ENCODE measurements at places on chromosomes 2 and 18. TPM values are rescaled to one million over a fixed set of nuclear protein-coding genes. Genes with fewer than 3 reads are reported as not detected.

Gene LIMS4
- total RNA-seq, result 1.3 TPM

Gene SNORC
- 3.1 TPM for total RNA-seq

Gene EFR3B
- total RNA-seq, result 13.3 TPM

Gene MAPK4
- total RNA-seq, result not detected

Gene GRP
- total RNA-seq, result not detected

Gene FAM228A
- not detected for total RNA-seq

Gene STPG4
- total RNA-seq, result 0.64 TPM

Gene ELOA2
- not detected for total RNA-seq

Gene ZNF236
- total RNA-seq, result 10.9 TPM

Gene ZAP70
- total RNA-seq, result 0.73 TPM

Gene SERPINB4
- not detected for total RNA-seq

Gene RTP5
- not detected for total RNA-seq

Gene CDH19
- total RNA-seq, result not detected

DNA sequence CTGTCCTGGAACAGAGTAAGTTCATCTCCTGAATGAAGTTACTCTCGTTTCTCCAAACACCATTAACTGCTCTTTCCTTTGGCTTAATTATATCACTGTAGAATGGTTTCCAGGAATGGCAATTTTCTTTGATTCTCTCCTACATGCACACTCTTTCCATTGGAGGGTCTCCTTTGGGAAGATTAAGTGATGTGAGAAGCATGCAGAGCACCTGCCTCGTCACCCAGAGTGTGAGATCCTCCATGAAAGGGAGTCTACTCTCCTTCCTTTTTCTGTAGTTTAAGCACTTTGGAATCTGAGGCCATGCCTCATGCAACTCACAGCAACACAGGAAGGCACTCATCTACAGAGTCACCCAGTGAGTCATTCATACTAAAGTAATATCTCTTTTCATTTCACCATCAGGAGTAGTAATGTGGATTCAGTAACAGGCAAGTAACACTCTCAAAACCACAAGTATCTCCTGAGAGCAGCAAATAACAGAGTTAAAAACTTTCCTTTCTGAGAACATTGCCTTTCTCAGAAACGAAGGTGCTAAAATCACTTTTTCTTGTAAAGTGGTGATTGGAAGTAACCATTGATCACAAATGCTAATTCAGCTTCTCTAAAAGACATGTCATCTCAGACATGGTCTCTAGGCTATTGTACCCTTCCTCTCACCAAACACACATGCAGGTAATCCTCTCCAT is 52.8 kb upstream of the IL1RL1 start:
- peak; percentile 97 for DNase-seq

- DNase-seq, result no peak
These were observed 60.7 kb upstream of the COX7A2L start for GRCh38 chr2:42421601-42422239.

DNA sequence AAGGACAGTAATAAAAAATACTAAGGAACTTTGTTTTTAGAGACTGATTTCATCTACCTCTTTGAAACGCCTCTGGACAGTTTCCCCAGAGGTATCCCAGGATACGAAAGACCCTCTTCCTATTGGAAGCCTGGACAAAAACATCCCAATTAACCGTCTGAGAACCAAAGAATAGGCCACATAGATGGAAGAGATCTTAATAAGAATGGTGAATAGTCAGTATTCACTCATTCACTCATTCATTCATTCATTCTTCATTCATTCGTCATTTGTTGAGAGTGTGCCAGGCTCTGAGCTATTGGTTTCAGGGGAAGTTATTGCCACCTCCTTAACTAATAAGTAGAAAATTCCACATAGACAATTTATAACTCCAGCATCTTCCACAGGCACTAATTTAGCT is 73.2 kb upstream of the SP5 start:
- DNase-seq, result no peak

DNA sequence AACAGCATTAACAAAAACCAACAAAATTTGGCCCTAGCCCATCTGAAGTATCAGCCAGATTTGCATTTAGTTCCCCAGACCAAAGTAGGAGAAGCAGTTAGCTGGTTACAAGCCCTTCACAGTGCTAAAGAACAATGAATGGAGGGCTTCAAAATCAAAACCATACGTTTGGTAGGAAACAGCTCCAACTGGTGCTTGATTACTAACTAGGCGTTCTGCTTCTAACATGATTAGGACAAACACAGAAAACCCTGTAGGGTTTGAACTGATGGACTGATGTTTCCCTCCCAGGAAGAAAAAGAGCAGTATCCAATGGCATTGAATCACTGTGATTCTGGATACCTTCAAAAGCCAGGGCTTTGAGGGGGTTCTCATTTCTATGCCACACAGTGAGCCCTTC is 20.5 kb upstream of the STAT4 start:
- no peak for DNase-seq

GRCh38 chr2:127579231-127579630 is 43.7 kb downstream of the MYO7B start:
- DNase-seq, result no peak

DNA sequence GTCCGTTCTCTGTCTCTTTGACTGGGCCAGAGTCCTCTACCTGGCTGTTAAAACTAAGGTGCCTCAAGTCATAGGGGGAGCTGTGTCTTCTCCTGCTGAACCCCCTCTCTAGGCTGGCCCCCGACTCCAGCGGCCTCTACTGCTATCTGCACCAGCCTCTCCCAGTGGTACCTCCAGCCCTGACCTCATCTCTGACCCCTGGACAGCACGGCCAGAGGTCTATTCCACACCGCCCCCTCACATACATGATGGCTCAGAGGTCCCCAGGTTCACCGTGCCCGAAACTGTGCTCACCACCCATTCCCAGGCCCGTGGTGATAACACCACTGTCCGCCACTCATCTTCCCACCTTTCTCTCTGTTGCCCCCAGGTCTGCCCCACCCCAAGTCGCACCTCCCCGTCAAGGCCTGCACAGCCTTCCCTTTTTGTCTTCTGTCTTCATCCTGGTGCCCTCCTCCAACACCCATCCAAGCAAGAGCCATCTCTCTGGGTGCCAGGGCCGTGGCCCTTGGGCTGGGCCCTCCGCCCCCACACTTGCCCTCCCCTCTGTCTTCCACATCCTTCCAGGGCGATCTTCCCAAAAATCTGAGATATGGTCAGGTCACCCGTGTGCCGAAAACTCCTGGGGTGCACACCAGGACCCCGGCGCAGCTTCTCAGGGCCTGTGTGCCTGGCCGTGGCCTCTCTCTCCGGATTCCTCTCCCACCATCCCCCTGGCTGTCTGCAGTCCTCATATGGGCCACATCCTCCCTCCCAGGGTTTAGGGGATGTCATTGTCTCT is 134.4 kb upstream of the ID2 start:
- DNase-seq, result no peak

GRCh38 chr2:39179974-39180960 is 59.4 kb upstream of the SOS1 start:
- no peak for DNase-seq

GRCh38 chr18:27863780-27864430 is 313.0 kb downstream of the CDH2 start:
- no peak for DNase-seq

DNA sequence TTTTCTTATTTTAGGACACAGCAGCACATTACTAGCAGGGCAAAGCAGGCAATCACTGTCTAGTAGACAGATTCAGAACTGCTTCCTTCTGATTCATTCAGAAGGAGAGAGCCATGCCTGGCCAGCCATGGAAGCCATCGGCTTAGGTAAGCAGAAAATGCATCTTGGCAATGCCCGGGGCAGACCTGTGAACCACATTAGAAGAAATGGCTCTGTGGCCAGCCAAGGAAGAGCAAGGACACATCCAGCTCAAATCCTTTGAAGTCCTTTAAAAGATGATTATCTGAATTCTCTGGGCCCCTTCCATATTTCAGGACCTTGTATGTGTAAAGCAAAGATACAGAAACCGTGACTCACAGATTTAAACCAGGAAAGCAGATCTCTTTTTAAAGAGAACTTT is 227.4 kb downstream of the PID1 start:
- no peak for DNase-seq

- no peak for DNase-seq
These were observed 112.0 kb downstream of the EXOC6B start for GRCh38 chr2:72713857-72714256.

GRCh38 chr2:8552293-8552801 is 129.5 kb upstream of the ID2 start:
- no peak for DNase-seq

DNA sequence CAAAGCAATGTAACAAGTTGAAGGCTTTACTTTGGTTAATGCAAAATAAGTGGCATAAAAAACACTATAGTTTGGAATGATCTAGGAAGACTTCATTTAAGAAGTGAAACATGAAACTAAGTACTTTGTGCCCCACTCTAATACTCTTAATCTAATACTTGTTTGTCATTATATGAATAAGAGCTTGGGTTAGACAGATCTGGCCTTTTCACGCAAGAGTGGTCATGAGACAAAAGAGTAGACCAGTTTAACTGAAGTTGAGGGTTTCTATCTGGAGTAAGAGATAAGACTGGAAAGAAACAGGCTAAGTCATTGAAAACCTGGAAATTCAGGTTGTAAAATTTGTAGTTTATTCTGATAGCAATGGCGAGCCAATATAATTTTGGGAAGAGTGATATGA is 2.8 kb downstream of the SLC30A6 start:
- no peak for DNase-seq

DNA sequence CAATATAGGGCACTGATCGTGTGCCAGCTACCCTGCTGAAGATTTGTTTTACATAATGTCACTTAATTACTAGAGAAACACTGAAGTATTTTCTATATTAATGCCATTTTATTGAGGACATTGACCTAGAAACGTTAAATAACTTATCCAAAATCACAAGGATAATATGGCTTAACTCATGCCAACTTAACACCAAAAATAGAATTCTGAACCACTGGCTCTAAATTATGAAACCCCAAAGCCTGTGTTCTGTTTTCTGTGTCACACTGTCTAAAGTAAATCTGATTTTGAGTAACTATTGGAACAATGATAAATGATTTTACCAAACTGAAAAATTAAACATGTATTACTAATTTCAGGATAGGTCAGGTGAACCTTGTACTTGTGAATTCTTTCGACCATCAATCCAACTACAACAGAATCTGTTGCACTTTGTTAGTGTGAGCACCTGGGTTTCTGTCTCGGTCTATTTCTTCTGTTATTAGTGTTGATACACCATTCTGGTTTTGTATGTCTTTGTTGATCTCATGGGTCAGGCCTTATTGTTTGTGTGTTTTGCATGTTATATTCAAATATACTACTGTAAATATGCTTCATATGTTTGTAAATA is 48.2 kb upstream of the CCDC141 start:
- no peak for DNase-seq

DNA sequence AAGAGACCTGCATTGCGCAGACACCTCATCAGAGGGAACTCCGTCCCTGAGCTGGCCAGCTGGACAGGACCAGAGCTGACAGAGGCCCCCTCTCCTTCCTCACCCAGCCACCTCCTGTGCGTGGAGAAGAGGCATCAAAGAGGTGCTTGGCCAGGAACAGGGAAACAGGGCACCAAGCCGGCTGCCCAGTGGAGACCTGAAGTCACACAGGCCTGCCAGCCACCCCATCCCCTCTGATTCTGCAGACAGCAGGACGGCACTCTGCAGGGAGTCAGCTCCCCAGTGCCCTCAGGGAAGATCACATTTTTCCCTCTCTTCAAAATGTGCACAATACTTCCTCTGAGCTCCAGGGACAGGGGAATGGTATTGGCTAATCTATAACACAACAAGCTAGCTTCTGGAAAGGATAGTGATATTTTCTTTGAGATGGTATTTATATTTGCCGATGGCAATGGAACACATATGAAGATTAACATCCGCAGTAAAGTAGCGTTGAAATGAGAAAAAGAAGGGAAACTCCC is 30.5 kb downstream of the SLC1A4 start:
- DNase-seq, result no peak

All from astrocyte (in vitro differentiated cells and primary cell).